ENCODE measurements at places on chromosomes 1 and 21.

- DNase-seq, result no peak
Observed at GRCh38 chr1:145887631-145888030, 2.0 kb upstream of the ANKRD35 start.

- DNase-seq, result no peak
Observed at GRCh38 chr1:2004856-2005255, 1.3 kb upstream of the CFAP74 start.

- DNase-seq, result no peak
Observed at GRCh38 chr1:116167625-116168276, 56.6 kb downstream of the MAB21L3 start.

DNA sequence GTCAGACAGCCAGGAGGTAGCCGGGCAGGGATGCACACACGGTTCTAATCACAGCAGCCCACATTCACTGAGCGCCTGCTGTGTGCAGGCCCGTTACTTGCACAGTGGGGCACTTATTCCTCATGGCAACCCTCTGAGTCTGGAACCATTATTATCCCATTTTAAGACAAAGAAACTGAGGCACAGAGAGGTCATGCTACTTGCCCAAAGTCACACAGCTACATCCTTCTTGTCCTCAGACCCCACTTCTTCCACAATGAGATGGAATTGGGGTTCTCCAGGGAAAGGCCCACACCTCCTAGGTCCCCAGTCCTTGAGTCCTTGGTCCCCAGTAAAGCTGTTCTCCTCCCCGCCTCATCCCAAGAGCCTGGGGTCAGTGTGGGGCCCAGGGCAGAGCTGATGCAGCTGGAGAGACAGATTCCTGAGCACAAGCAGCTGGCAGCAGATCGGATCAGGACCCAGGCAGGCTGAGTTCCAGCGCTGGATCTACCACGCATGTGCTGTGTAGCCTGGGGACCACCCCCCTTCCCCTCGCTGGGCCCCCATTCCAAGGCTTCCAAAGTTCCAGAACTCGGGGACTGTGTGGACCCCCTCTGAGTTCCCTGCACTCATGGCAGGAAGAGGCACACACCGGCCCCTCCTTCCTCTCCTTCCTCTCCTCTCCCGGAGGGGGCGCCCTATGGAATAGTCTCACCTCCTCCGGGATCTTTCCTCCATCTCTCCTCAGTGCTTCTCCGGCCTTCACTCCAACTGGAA lies 393.4 kb downstream of the MATN1 start:
- DNase-seq, result no peak

- DNase-seq, result no peak
Observed at GRCh38 chr1:151819976-151820623, 11.5 kb downstream of the RORC start.

DNA sequence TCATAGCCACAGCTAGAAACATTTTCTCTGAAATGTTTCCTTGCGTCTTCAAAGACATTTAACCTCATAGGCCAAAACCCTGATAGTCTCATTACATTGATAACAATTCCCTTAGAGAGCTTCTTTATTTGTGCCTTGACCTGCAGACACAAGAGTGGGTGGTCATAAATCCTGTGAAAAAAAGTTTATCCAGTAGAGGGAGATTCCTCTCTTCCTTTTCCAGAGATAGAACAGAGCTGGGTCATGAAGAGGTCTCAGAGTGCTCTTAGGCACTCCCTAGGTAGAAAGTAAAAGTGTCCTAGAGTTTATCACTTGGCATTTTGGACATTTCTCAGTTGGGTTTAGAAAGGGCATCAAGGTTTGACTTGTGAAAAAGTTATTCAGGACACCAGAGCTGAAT lies 426.1 kb downstream of the NUF2 start:
- no peak for DNase-seq

DNA sequence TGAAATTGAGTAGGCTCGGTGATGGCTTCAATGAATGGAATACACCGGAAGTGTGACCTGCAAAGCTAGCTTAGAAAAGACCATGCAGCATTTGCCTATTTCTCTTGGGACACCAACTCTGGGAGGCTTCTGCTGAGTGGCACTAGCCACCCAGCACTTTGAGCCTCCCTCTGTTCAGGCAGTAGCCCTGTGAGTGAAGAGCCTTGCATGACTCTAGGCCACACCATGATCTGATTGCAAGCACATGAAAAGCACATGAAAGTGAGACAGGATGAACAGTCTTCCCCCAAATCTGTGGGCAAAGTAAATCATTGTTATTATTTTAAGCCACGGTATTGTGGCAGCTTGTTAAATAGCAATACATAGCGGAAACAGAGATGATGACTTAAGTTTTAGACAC lies 2.8 kb downstream of the CD48 start:
- DNase-seq, result no peak

- no peak for DNase-seq
Observed at GRCh38 chr1:53362851-53363642, 35.2 kb upstream of the LRP8 start.

- DNase-seq, result no peak
Observed at GRCh38 chr1:201573923-201574322, 35.0 kb downstream of the NAV1 start.

DNA sequence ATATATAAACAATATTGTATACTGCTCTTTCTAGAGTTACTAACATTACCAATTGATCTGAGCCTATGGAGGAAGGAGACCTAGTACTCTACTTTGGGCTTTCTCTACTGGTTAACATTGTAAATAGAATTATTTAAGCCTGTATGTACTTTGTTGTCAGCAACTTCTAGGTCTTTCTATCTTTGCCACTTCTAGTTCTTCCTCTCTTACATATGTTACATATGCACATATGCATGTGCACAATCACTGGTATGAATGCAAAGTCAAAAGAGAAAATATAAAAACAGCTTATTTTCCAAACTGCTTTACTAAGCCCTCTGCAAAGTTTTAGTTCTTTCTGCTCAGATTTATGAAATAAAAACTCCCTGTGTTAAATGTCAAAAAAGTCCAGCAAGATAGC lies 84.3 kb downstream of the PTPRC start:
- no peak for DNase-seq

DNA sequence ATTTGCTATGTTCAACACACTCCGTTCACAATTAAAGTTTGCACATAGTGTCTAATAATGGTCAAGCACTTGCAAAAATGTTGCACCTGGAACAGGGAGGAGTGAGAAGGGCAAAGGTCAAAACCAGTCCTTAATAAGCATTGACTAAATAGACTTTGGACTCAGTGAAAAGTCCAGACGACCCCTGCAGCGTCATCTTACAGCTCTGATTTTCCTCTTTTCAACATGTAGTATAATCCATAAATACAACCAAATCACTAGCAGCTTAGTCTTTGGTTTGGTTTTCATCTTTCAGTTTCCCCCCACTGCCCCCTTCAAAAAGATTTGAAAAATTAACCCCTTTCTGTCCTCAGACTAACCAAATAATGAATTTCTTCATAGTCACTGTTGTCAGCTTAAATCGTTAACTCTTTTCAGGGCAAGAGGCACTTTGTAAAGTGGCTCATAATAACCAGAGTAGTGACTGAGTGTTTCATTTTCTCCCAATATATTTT lies 290.3 kb downstream of the PTPRC start:
- DNase-seq, result no peak

- DNase-seq, result no peak
Observed at GRCh38 chr21:26962621-26963181, 4.2 kb downstream of the ADAMTS5 start.

DNA sequence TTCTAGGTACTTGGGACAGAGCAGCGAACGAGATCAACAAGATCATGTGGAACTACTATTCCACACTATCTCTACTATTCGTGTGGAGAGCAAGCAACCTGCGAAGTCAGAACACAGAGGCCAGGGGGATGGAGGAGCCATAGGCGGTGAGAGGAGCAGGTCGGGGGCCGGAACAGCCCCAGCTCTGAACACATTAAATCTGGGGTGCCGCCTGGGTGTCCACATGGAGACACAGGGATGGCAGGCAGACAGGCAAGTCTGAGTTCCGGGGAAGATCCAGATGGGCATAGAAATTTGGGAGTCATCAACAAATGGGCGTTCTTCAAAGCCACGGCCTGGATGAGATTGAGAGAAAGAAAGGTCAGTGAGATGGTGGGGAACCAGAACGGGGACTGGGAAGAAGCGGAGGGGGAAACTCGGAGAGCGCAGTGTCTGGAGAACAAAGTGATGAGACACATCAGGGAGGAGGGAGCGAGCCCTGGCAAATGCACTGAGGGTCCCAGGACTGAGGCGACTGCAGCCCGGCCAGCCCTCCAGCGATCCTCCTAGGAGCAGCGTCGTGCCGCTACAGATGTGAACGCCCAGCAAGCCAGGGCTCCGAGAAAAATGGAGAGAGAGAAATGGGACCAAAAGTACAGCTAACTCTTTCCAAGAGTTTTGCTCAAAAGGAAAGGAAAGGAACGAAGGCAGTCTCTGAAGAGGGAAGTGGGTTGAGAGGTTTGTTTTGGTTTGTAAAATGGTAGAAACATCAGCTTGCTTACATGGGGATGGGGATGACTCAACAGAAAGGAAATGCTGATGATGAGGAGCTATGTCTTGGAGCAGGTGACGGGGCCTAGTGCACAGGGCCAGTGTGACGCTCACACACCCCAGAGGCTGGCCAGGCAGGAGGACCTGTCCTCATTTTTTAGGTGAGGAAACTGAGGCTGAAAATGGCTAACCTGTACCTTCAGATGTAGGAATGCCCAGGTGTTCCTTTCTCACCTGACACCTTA lies 84.5 kb downstream of the GLIS1 start:
- no peak for DNase-seq

DNA sequence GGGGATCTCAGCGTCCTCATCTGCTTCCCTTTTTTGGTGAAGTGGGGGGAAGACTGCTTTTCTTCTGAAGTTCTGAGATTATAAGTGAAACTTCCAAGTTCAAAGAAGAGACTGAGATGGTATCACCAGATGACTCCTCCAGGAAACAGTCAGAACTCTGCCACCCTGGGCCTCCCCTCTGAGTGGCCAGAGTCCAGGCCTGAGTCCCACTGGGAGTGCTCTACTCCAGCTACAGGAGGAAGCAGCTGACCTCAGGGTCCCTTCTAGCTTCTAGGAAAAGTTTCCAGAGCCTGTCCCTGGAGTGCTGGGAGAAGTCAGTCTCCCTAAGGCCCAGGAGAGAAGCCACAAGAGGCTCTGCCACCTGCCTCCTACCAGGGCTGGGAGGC lies 104.7 kb downstream of the CASZ1 start:
- no peak for DNase-seq

GRCh38 chr1:87728169-87728568 lies 399.5 kb downstream of the LMO4 start:
- DNase-seq, result no peak

- peak; percentile 72 for DNase-seq
Observed at GRCh38 chr1:205440476-205441317, 15.1 kb downstream of the BLACAT1 start.

- no peak for DNase-seq
Observed at GRCh38 chr1:166017395-166017794, 149.4 kb downstream of the FAM78B start.

DNA sequence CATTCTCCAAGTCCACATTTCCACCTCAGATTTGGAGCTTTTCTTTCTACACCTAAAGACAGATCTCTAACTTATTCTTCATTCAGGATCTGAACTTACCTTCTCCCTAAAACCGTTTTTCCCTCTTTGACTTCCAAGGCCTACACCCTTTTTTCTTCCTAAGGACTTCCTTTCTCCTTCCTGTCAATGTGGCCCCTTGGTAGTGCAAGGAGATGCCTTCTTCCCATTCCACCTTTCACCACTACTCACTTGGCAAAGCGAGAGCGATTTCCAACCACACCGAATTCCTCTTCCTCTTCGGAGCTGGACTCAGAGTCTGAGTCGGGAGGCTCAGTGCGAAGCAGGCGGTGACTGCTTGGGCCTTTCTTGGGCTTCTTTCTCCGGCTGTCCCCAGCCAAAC lies 1.3 kb downstream of the EFCAB14 start:
- DNase-seq, result no peak

DNA sequence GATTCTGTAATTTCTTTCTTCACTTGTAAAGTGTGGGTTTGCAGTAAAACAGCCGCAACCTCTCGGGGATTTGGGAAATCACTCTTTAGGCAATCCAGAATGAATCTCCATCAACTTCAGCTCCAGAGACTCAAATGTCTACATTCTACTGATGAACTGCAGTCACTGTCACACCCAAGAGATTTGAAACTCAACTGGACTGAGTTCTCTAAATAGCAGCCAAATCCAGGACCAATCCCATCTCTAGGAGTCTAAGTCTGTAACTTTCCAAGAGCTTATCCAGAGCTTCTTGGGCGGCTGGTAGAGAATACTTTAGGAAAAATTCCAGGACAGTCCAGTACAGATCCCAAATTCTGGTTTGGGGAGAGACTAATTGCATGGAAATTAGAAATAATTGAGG lies 62.9 kb downstream of the ADAMTS1 start:
- no peak for DNase-seq

DNA sequence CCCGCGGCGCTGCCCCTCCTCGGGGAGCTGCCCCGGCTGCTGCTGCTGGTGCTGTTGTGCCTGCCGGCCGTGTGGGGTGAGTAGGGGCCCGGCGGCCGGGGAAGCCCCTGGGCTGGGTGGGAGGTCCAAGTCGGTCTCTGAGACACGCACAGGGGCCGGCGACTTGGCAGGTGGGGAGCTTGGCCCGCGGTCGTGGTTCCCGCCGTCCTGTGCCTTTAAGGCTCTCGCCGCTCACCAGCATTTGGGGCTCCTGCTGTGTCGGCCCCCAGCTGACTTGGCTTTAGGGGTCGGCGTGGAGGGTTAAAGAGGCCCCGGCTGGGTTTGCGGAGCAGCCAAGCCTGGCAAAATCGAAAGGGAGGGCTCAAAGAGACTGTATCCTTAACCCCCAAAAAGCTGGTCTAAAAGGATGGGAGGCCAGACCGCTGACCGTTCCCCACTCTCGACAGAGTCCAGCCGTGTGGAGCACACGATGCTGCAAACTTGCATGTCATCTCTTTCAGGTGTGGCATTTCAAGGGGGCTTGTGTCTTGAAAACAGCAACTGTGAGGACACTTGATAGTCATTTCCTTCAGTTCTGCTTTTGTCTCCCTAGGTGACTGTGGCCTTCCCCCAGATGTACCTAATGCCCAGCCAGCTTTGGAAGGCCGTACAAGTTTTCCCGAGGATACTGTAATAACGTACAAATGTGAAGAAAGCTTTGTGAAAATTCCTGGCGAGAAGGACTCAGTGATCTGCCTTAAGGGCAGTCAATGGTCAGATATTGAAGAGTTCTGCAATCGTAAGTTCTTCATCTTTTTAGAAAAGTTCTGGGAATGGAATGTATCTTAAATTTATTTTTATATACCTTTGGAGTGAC lies 540 bp downstream of the CD55 start:
- DNase-seq, result no peak

GRCh38 chr1:204545881-204546280 lies 29.7 kb downstream of the MDM4 start:
- no peak for DNase-seq

DNA sequence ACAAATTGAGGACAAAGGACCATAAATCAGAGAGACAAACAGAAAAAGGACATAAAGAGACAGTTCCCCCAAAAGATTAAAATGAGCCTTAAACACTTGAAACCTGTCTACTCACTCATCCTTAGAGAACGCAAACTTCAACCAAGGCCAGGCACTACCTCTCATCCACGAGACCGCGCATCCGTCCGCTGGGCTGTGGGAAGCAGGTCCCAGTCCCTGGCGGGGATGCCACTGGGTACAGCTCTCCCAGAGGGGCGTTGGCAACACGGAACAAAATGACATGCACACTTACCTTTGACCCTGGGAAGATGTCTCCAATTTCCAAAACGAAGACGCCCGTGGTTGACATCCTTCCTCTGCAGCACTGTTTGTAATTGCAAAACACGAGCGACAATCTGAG lies 16.5 kb upstream of the ADARB1 start:
- DNase-seq, result no peak

GRCh38 chr1:161046605-161047228 lies 940 bp upstream of the USF1 start:
- no peak for DNase-seq

Measured in cerebellar nuclear complex (tissue), 1 donor.